ENCODE measurements at places on chromosomes 5 and 9.

- H3K27me3 ChIP-seq: no peaks in the 10 kb centered on the region
- H3K36me3 ChIP-seq: no peaks in the 10 kb centered on the region
- no peak for DNase-seq
- H3K4me3 ChIP-seq: no peak overlapping the region
- no peaks in the 10 kb centered on the region for H3K4me1 ChIP-seq
These were observed 168.3 kb downstream of the PRR16 start for GRCh38 chr5:120632430-120632829.

GRCh38 chr5:107248066-107248695, 422.6 kb downstream of the EFNA5 start:
- no peaks in the 10 kb centered on the region for H3K36me3 ChIP-seq
- peak; percentile 26 for DNase-seq
- no peak overlapping the region for H3K4me3 ChIP-seq
- no peaks in the 10 kb centered on the region for H3K27me3 ChIP-seq
- no peaks in the 10 kb centered on the region for H3K4me1 ChIP-seq

- DNase-seq: no peak
- no peak overlapping the region for H3K27ac ChIP-seq
- no peaks in the 10 kb centered on the region for H3K27me3 ChIP-seq
These were observed 18.7 kb upstream of the RASGRF2 start for GRCh38 chr5:80941496-80941895.

- no peak for DNase-seq
- H3K4me1 ChIP-seq: no peaks in the 10 kb centered on the region
- H3K36me3 ChIP-seq: no peaks in the 10 kb centered on the region
- no peak overlapping the region for H3K27ac ChIP-seq
These were observed 189.5 kb downstream of the TMEM38B start for GRCh38 chr9:105883847-105884246.

DNA sequence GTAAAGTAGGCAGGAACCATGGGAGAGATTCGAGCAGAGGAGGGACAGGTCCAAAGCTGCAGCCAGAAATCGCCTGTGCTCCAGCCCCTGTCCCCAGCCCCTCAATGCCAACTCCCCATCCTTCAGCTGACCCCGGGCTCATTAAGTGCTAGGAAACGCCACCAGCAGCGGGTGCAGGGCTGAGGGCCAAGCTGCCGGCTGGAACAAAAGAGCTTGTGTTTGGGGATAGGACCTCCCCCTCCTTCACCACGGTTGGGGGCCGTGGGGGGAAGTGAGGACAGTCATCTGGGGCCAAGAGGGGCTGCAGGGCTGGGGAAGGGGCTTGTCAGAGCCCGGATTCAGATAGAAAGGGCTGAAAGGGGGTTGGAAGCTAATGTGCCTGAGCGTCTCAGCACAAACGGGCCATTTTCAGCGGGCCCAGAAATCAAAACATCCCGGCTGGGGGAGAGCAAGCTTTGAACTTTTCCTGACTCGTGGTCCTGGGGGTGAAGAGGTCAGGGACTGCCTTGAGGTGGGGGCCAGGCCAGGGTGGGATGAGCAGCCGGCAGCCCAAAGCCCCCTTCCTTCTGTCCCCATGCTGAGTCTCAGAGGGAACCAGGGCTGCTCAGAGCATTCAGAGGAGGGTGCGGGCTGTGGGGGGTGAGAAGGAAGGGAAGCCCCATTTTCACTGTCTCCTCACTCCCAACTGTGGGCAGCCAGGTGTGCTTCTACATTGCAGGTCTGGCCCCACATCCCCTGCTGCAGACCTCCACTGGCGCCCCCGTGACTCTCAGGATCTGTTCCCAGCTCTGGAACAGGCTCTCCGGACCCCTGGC, 69.4 kb upstream of the DAB2IP start:
- DNase-seq: no peak
- no peaks in the 10 kb centered on the region for H3K4me1 ChIP-seq
- H3K27ac ChIP-seq: no peak overlapping the region
- no peaks in the 10 kb centered on the region for H3K27me3 ChIP-seq
- H3K36me3 ChIP-seq: no peaks in the 10 kb centered on the region
- H3K4me3 ChIP-seq: no peak overlapping the region

DNA sequence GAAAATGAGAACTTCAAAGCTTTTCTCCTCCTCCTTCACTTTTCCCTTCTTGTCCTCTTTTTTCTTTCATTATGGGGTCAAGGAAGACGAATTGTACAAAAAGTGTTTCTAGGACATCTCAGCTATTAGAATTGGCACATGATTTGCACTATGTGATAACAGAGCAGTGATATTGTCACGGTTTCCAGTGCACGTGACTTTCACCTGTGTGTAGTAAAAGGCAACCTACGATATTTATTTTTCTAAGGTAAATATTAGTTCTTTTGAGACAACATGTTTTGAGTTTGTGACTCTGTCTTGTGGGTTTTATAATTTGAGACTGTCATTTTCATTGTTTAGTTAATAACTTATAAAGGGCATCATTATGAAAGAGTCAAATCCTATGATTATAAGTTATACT, 213.1 kb downstream of the PSAT1 start:
- no peaks in the 10 kb centered on the region for H3K36me3 ChIP-seq
- no peaks in the 10 kb centered on the region for H3K27me3 ChIP-seq
- no peak overlapping the region for H3K4me3 ChIP-seq
- no peak overlapping the region for H3K27ac ChIP-seq
- no peaks in the 10 kb centered on the region for H3K4me1 ChIP-seq

DNA sequence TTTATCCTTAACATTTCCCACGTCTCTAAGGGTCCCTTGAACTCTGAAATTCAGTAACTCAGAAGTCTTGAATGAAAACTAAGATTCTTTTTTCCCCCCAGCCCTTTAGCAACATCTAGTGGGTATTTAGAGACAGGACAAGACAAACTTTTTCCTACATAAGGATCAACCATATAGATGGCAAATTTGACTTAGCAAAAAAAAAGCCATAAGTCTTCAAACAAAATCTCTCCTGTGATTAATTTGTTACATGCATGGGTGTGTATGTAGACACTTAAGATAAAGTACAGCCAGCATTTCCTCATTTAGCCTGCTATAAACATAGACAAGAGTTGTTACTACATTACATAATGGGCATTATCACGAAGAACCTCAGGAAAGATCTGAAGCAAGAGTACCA, 29.1 kb upstream of the ANKRD31 start:
- DNase-seq: peak; percentile 51
- H3K4me3 ChIP-seq: no peak overlapping the region
- H3K27ac ChIP-seq: no peak overlapping the region
- no peaks in the 10 kb centered on the region for H3K4me1 ChIP-seq
- H3K36me3 ChIP-seq: no peaks in the 10 kb centered on the region

DNA sequence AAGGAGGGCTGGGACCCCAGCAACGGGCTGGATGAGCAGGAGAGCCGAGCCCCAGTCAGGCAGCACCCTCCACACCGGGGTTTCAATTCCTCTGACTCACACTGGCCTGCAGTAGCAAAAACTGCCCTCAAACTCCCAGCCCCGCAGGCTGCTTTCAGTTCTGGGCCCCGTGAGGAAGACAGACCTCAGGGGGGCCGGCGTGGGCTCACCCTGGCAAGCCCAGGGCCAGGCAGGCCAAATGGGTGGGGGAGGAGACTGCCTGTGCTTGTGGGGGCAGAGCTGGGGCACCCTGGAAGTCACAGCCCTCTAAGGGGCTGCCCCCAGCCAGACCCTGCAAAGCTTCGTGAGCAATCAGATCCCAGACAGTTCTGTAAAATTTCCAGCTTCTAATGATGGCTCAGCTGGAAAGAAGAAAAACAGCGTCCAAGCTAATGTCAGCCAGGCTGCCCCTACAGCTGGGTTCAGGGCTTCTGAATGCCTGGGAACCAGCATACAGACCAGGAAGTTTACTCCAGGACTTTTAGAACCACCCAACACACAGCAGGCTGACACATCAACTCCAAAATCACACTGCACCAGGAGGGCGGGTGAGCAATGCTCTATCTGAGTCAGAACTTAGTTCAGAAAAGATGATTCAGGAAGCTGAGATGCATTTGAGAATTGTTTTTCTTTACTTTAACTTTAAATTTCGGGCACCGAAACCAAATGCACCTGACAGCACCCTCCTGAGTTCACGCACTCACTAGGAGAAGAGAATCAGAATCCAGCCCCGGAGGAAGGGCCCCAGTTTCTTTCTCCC, 34.7 kb downstream of the LPCAT1 start:
- H3K27me3 ChIP-seq: no peaks in the 10 kb centered on the region
- H3K4me3 ChIP-seq: no peak overlapping the region
- no peak for DNase-seq
- H3K4me1 ChIP-seq: peaks cover 24% of the 10 kb centered on the region
- H3K27ac ChIP-seq: no peak overlapping the region
- peaks cover 4% of the 10 kb centered on the region for H3K36me3 ChIP-seq

GRCh38 chr9:107358986-107359385, 75.9 kb downstream of the RAD23B start:
- no peaks in the 10 kb centered on the region for H3K36me3 ChIP-seq
- H3K4me3 ChIP-seq: no peak overlapping the region
- H3K27ac ChIP-seq: no peak overlapping the region
- no peaks in the 10 kb centered on the region for H3K4me1 ChIP-seq
- no peaks in the 10 kb centered on the region for H3K27me3 ChIP-seq

DNA sequence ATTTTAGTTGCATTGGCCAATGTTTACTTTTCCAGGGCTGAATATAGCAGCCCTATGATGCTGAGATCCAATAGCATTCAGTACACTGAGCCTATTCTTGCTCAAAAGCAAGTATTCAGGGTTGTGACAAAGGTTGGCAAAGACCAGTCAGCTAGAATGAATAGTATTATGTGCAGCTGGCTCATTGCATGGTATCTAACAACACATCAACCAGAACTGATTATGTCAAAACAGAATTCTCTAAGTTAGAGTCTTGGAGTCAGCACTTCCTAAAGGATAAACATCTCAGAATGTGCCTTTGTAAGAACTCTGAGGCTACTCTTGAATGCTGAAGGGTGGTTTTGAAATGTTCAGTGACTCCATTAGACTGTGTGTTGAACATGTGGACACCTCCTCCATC, 774.5 kb upstream of the RGMB start:
- no peak overlapping the region for H3K27ac ChIP-seq
- H3K4me1 ChIP-seq: no peaks in the 10 kb centered on the region

GRCh38 chr9:90165281-90165680, 477.3 kb downstream of the DIRAS2 start:
- H3K4me3 ChIP-seq: no peak overlapping the region
- no peaks in the 10 kb centered on the region for H3K4me1 ChIP-seq
- no peak overlapping the region for H3K27ac ChIP-seq
- DNase-seq: no peak
- no peaks in the 10 kb centered on the region for H3K36me3 ChIP-seq

GRCh38 chr5:16810208-16810854, 125.8 kb downstream of the MYO10 start:
- H3K4me3 ChIP-seq: no peak overlapping the region
- H3K27me3 ChIP-seq: no peaks in the 10 kb centered on the region
- H3K4me1 ChIP-seq: no peaks in the 10 kb centered on the region
- H3K27ac ChIP-seq: no peak overlapping the region

DNA sequence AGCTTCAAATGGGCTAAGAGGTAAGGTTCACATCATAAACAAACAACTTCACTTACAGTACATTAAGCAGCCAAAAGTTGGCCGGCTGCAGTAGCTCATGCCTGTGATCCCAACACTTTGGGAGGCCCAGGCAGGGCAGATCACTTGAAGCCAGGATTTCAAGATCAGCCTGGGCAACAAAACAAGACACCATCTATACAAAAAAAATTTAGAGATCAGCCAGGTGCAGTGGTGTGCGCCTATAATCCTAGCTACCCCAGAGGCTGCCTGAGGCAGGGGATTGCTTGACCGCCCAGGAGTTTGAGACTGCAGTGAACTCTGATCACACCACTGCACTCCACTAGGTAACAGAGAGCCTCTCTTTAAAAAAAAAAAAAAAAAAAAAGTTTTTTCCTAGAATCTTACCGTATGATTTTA, 16.9 kb downstream of the UBTD2 start:
- H3K27ac ChIP-seq: no peak overlapping the region
- no peak for DNase-seq
- H3K4me3 ChIP-seq: no peak overlapping the region
- H3K27me3 ChIP-seq: no peaks in the 10 kb centered on the region

DNA sequence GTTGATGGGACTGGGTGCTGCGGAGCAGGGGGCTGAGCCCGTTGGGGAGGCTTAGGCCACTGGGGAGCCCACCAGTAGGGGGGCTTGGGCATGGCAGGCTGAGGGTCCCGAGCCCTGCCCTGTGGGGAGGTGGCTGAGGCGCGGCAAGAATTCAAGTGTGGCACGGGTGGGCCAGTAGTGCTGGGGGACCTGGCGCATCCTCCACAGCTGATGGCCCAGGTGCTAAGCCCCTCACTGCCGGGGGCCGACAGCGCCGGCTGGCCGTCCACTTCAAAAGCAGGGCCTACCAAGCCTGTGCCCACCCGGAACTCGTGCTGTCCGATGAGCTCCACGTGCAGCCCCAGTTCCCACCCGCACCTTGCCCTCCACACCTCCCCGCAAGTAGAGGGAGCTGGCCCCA, 917.5 kb downstream of the TAF11L14 start:
- H3K36me3 ChIP-seq: no peaks in the 10 kb centered on the region
- no peaks in the 10 kb centered on the region for H3K4me1 ChIP-seq
- no peaks in the 10 kb centered on the region for H3K27me3 ChIP-seq
- no peak overlapping the region for H3K27ac ChIP-seq
- H3K4me3 ChIP-seq: no peak overlapping the region

- no peaks in the 10 kb centered on the region for H3K36me3 ChIP-seq
- peaks cover 40% of the 10 kb centered on the region for H3K4me1 ChIP-seq
- DNase-seq: no peak
- H3K27ac ChIP-seq: no peak overlapping the region
- no peaks in the 10 kb centered on the region for H3K27me3 ChIP-seq
These were observed 4.1 kb downstream of the RAPGEF6 start for GRCh38 chr5:131630963-131631350.

All from naive thymus-derived CD4-positive, alpha-beta T cell (primary cell).